Cortex of kidney (tissue), 1 donor: ENCODE measurements at places on chromosomes 3 and 15.

GRCh38 chr3:40713795-40714194 is 189.0 kb downstream of the ZNF621 start:
- no peak for DNase-seq

DNA sequence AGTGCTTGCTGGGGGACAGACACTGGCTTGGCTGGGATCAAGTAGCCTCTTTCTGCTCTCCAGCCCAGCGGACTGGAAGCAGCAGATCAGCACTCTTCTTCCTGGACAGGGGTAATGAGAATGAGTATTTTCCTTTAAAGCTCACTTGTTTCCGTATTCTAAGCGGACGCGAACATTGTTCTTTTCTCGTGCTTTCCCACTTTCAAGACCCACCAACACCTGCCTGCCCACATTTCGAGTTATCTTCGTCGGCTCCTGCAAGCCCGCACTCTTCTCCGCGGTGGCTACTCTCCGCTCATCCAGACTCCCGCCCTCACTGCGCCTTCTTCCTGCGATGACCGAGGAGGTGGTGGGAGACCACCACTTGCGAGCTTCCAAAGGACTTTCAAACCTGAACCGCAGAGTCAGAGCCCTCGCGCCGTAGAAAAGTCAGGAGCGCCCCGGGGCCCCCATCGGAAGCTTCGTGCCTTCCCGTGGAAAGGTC is 1.6 kb upstream of the PPM1L start:
- DNase-seq: no peak

DNA sequence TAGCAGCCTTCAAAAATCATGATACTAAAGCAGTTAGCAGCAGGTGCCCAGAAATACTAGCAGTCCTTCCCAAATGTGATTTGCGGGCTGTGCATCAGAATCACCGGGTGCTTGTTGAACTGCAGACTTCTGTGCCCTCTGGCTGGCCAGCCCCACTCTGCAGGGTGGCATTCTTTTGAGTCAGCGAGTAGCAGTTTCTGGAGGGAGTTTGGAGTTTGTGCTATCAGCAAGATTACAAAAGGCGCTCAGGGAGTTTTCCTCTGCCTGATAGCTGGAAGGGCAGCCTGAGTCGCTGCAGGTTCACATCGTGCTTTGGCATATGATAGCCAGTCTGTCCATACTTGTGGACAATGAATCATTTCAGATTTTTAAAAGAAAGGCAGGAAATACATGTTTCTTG is 57.6 kb downstream of the CLDN11 start:
- no peak for DNase-seq

- DNase-seq: no peak
Measured at GRCh38 chr3:13540297-13540995, 8.5 kb upstream of the FBLN2 start.

- no peak for DNase-seq
Measured at GRCh38 chr3:48770192-48770502, 53.1 kb upstream of the IP6K2 start.

DNA sequence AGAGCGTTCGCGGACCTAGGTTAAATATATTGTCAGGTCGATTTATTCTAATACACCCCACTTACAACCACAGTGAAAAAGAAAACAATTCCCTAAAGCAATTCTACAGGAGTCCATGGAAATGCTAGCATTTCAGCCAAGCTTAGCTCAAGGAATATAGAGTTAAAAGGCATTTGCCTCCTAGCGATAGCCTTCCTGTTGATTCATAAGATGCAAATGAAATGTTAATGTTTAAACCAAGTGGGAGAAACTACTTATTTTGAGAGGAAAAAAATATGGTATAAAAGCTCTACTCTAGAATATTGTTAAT is 1.7 kb upstream of the ALCAM start:
- no peak for DNase-seq

GRCh38 chr3:15287565-15288330 is 44.6 kb downstream of the SH3BP5 start:
- DNase-seq: no peak

DNA sequence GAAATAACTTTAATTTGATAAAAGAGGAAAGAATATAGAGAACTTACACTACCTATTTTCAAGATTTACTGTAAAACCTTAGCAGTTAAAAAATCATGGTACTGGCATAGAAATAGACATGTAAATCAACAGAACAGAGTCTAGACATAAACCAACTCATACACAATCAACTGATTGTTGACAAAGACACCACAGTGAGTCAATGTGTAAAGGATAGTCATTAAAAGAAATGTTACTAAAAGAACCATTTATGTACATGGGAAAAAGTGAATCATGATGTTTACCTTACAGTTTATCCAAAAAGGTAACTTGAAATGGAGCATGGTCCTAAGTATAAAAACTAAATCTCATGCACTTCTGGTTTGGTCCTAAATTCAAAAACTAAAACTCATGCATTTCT is 847.4 kb downstream of the IGSF11 start:
- no peak for DNase-seq
